OCI-M1 (cell line): ENCODE measurements at places on chromosomes 1 and 21.
A peak's percentile ranks its signal among the peaks of the same experiment; 100 is the strongest.

DNA sequence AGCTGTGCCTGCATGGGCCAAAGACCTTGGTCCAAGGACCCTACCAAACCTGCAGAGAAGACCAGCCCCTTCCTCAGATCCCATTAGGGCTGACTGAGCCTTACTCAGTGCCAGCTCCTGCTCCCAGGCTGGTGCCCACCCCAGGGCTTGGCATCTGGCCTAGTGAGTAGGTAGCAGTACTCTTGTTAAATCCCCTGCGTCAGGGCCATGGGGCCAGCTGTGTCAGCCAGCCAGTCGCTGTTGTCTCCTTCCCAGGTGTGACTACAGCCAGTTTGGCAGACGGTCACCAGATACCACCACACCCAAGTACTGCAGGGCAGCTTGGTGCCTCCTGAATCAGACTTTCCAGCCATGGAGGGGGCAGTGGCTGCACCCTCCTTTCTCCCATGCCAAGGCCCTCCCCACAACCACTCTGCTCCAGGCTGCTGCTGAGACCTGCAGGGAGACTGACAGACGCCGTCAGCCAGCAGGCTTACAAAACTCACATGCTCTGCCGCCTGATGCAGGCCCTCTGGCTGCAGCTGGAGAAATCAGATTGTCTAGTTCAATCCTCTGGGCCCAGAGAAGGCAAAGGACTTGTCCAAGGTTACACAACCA is 3.0 kb downstream of the TENT5B start:
- peak; percentile 32 for DNase-seq

- peak; percentile 81 for DNase-seq
Measured at GRCh38 chr1:119008483-119009311, 20.6 kb upstream of the TBX15 start.

GRCh38 chr1:229027622-229028182 is 243.2 kb upstream of the RAB4A start:
- DNase-seq, result peak; percentile 45

- no peak for DNase-seq
Measured at GRCh38 chr1:2462819-2463218, 13.3 kb upstream of the PLCH2 start.

DNA sequence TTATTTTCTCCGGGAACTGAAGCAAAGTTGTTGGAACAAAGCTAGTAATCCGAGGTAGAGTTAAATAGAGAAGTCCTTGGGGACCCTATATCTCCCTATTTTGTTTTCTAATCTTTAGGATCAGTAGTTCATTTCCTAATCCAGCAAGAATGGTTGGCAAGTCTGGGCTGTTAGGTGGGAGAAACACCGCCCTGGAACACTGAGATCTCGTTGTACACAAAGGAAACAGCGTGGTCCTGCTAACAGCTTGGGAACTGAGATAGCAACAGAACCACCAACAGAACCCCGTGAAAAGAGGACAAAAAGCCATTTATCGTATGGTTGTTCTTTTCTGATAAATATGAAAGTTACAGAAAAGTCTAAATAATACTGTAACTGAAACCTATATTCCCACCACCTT is 121.9 kb upstream of the CDC42BPA start:
- DNase-seq, result peak; percentile 37

DNA sequence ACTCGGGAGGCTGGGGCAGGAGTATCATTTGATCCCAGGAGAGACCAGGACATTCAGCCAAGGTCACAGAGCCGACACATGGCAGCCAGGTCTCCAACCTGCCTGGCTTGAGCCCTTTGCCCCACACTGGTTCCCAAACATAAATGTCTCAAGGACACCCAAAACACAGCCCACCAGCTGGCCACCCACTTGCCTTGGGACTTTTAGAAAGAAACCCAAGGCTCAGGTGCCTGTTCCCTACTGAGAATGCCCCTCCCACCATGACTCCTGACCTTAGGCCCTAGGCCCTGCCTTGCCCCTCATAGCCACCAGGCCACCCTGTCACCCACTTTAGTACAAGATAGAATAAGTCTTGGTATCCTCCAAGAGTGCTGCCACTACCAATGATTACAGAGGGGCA is 41.9 kb upstream of the LRP8 start:
- DNase-seq, result no peak
